ENCODE measurements at places on chromosomes 7 and 10. TPM values are rescaled to one million over a fixed set of nuclear protein-coding genes. Genes with fewer than 3 reads are reported as not detected.

DNA sequence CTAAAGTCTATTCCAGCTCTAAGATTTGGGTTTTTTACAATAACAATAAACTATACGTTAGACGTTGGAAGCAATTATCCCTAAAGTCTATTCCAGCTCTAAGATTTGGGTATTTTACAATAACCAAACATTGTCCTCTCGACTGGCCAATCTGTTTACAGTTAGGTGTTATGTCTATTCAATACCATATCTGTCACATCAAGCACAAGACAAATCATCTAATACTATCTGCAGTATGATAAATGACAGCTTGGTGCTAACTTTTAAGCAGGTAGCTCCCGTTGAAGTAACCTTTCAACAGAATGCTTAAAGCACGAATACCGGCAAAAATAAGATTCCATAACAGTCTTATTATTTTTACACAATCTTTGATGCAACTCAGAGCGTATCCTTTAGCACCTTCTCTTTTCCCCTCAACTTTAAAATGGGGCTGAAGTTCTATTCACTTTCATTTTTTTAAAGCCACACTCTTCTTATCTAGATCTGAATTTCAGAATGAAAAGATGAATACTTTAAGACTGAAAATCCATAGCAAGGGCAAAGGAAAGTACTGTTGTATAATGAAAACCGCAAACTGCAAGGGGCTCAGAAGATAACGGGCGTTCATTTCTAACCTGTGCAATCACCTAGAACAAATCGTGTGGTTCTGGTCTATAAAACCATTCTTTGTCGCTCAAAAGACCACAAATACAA lies 925 bp downstream of the H2AZ2 start:
- DNase-seq: no peak

- no peak for DNase-seq
Measured at GRCh38 chr10:95758351-95759025, 2.5 kb downstream of the ENTPD1 start.

GRCh38 chr10:61140765-61141392 lies 196.9 kb upstream of the RHOBTB1 start:
- peak; percentile 26 for DNase-seq

- DNase-seq: no peak
Measured at GRCh38 chr7:32890793-32891042, 842 bp downstream of the KBTBD2 start.

DNA sequence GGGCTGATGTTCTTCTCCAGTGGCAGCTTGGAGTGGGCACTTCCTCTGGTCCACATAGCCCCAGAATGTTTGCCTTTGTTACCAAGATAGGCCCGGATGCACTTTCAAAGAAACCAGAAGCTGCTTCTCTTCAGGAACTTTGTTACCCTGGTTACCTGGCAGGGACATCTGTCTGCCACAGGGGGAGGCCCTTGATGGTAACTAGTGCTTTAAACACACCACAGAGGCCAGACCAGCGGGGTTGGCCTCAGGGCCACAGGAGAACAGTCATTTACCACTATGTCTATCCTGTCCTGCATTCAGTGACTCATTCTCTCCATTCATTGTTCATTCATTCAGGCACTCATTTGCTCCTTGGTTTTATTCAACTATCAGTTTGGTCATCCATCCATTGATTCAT lies 11.9 kb upstream of the PLEKHA1 start:
- DNase-seq: no peak

The WEE2 gene
- total RNA-seq: not detected

The MEST gene
- total RNA-seq: 76.1 TPM
